Ecto neural progenitor cell (in vitro differentiated cells): ENCODE measurements at places on chromosomes 11 and 22.

DNA sequence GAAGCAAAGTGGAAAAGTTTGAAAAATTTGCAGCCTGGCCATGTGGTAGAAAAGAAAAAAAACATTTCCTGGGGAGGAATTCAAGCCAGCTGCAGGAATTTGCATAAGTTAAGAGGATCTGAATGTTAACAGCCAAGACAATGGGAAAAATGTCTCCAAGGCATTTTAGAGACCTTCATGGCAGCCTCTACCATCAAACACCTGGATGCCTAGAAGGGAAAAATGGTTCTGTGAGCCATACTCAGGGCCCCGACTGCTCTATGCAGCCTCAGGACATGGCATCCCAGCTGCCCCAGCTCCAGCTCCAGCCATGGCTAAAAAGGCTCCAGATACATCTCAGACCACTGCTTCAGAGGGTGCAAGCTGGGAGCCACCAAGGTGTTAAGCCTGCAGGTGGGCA is 149.1 kb upstream of the SOX6 start:
- no peak for DNase-seq

GRCh38 chr11:111098091-111098490 is 147.4 kb upstream of the POU2AF2 start:
- no peak for DNase-seq

GRCh38 chr22:45507798-45508197 is 5.1 kb downstream of the FBLN1 start:
- no peak for DNase-seq

- peak; percentile 77 for DNase-seq
Observed at GRCh38 chr11:2166091-2166851, 5.3 kb upstream of the INS start.

DNA sequence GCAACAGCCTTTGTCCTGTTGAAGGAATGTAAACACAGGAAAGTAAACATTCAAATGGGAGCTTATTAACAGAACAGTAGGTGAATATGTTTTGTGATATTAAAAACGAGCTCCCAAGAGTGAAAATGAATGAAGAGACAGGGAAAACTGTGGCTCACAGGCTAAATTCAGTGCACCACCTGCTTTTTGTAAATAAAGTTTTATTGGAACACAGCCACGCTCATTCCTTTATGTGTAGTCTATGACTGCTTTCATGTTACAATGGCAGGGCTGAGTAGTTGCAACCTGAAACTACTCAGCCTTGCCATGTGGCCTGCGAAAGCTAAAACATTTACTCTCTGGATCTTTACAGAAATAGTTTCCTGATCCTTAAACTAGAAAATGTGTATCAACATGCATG is 136.9 kb downstream of the MYO18B start:
- DNase-seq: no peak

GRCh38 chr11:16737818-16738192 is 642 bp upstream of the C11orf58 start:
- DNase-seq: no peak

- peak; percentile 62 for DNase-seq
Observed at GRCh38 chr11:19455731-19456130, 215.0 kb upstream of the E2F8 start.

DNA sequence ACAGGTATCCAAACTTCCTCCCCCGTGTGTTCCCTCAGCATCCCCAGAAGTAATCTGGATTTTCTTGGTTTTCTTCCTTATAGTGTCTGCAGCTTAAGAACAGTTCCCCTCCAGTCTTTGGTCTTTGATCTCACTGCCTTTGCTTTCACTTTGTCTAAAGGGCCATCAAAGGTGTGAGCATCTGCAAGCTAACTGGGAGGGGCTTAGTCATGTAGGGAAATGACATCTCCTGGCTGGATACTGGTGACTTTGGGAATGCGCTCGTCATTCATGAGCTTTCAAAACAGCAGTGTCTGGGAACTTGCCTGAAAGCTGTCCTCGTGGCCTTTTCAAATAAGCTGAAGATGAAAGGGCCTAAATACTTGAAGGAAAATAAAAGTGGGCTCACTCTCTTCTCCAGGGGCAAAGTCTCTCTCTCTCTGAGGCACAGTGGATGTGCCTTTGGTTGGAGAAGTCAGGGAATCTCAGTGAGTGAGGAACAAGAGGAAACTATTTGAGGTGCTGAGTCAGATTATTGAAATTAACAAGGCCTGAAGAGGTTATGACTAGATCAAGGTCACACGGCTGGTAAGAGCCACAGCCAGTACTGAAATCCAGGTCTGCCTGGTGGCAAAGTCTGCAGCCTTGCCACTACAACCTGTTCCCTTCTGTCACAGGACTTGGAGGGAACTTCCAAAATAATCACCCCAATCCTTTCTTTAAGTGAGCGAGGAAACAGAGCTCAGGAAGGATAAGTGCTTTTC is 45.6 kb upstream of the TENM4 start:
- no peak for DNase-seq

DNA sequence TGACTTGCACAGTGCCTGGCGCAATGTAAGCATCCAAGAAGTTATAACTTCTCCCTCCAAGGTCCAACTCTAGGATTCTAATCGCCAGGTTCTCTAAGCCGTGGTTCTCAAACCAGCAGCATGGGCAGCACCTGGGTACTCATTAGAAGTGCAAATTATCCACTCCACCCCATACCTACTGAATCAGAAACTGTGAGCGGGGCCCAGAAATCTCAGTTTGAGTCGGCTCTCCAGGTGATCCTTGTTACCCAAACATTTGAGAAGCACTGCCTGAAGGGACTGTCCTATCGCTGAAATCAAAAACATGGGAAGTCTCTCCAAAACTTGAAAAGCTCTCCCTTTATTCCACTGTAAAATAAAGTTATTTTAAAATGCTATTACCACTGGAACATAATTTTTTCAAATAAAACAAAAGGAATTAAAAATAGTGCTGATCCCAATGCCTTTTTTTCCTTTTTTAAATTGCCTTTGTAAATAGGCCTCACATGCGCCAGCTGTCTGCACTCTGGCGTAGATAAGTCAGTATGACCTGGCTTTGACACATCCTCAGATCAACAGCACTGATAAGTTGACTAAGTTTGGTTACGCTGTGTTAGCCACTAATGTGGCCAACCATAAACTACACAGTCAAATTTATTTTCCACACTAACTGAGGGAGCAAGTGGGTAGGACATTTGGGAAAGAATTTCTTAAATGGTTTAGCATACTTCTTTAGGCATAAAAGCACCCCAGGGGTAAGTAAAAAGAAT is 8.4 kb upstream of the CTR9 start:
- DNase-seq: no peak

DNA sequence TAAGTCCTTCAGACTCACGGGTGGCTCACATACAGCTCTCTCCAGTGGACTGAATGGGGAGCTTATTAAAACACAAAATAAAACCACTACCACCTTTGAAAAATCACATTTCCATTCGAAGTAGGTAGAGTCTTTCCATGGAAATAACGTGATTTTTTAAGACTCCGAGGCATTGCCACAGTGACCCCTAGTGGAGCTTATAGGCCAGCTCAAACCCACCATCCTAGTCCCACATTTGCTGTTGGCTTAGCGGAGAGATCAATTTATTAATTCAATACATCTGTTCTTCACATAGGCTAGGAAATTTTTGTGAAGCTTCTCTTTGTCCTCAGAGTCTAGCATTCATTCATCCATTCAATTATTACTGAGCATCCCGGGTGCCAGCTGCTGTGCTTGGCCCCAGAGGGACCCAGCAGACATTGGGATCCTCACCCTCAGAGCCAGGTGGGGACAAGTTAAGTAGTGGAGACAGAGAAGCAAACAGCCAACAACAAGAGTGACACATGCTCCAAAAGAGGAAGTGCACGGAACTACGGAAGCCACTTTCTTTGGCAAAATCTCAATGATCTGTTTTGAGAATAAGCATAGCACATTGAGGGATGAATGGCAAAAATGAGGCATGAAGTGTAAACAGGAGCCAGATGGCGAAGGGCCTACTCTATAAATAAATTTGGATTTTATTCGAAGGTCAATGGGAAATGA is 10.2 kb upstream of the P4HA3 start:
- DNase-seq: no peak

DNA sequence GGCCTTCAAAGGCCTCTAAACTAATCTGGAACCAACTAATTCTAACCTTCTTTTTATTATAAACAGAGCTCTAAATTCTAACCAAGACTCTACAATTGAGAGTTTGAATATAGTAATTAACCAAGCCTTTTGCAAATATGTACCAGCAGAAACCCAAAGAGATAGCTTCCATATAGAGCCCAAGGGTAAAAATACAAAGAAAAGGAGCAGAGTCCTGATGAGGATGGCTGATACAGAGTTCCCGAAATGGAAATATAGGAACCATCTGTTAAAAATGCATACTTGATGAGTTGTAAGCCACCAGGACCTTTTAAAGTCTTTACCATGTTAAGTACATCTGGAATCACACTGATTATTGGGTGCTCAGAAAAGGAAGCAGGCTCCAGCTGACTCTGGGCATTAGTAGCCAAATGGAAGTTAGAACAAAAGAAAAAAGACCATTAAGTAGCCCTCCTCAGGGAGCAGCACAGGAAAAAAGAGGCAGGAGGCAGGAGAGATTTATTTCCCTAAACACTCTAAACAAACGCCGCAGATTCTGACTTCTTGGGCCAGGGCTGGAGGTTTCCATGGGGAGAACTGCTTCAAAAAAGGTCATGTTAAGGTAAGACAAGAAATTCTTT is 463.1 kb upstream of the FAT3 start:
- no peak for DNase-seq

DNA sequence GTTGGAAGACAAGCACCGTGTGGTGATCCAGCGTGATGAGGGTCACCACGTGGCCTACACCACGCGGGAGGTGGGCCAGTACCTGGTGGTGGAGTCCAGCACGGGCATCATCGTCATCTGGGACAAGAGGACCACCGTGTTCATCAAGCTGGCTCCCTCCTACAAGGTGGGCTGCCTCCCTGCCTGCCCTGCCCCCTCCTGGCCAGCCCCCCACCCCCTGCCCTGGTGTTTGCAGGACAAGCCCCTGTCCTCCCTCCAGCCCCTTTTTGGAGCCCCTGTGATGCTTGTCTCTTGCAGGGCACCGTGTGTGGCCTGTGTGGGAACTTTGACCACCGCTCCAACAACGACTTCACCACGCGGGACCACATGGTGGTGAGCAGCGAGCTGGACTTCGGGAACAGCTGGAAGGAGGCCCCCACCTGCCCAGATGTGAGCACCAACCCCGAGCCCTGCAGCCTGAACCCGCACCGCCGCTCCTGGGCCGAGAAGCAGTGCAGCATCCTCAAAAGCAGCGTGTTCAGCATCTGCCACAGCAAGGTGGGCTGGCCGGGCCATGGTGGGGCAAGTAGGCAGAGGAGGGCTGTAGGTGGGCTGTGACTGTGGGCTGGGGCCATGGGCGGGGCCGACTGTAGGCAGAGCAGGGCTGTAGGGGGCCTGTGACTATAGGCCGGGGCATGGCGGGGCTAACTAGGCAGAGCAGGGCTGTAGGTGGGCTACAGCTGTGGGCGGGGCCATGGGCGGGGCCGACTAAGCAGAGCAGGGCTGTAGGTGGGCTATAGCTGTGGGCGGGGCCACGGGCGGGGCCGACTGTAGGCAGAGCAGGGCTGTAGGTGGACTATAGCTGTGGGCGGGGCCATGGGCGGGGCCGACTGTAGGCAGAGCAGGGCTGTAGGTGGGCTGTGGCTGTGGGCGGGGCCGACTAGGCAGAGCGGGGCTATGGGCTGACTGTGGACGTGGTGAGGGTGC is 13.6 kb downstream of the MUC2 start:
- DNase-seq: no peak

DNA sequence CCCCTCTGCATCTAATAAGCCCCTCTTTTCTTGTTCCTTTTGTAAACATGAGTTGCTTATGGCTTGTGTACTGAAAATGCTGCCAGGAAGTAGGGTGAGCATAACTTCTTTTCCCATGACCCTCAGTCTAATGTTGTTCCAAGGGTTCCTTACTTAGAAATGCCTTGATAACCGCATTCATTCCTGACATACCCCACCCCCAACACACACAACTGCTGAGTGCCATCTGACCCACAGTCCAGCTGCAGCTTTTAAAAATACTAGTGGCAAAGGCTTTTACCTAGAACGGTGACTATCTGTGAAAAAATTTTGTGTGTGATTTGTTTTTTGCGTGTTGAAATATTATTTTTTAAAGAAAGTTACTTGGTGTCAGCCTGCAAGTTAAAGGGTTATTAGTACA is 52.6 kb downstream of the ARHGAP42 start:
- no peak for DNase-seq

DNA sequence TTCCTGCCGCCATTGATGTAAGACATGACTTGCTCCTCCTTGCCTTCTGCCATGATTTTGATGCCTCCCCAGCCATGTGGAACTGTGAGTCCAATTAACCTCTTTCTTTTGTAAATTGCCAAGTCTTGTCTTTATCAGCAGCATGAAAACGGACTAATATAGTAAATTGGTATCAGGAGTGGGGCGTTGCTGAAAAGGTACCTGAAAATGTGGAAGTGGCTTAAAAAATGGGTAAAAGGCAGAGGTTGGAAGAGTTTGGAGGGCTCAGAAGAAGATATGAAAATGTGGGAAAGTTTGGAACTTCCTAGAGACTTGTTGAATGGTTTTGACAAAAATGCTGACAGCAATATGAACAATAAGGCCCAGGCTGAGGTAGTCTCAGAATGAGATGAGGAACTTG is 89.7 kb downstream of the RSF1 start:
- DNase-seq: no peak

- no peak for DNase-seq
Observed at GRCh38 chr11:25891960-25892359, 440.0 kb upstream of the ANO3 start.

- no peak for DNase-seq
Observed at GRCh38 chr11:112744041-112744440, 217.2 kb upstream of the NCAM1 start.

- DNase-seq: no peak
Observed at GRCh38 chr11:88295028-88295427, 42.5 kb downstream of the CTSC start.
